ENCODE measurements at places on chromosomes 7 and 10.

DNA sequence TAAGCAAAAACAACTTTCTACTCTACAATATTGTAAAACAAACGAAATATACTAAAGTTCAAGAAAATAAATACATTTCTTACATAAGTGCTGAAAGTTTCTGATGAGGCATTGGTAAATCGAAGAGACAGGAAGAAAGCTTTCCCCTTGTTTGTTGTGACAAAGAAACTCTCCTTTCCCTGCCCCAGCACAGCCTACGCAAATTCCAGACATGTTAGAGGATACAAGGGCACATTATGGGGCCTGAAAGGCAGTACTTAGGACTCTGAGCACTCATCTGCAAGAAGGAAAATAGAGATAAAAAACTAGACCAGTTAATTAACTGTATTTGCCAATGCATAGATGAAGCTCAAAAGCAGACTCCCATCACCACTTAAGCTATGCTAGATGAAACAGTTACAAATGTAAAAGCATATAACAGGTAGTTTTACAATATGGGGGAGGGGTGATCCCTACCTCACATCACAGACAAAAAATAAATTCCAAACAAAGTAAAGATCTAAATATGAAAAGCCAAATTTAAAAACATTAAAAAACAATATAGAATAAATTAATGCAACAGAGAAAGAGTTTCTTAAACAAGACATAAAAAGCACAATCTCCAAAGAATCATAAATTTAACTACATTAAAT is 21.8 kb downstream of the ARHGAP19 start:
- no peak for DNase-seq

DNA sequence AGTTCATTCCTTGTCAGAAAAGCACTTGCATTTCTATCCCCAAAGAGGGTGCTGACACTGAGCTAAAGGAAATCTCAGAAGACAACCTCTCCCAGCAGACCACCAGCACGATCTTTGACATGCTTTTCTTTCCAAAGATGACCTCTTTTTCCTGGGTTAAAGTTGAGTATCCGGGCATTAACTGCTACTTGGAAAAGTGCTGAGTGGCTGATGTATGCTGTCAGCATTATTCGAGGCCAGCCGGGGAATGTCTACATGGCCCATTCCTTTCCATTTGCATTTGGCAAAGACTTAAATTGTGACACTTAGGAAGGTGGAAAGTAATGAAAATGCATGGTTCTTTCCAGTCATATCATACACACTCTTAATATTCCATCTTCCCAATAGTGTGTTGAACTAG is 90.6 kb upstream of the SKAP2 start:
- DNase-seq, result no peak

GRCh38 chr10:130615457-130615856 is 479.3 kb downstream of the GLRX3 start:
- no peak for DNase-seq

- no peak for DNase-seq
Observed at GRCh38 chr10:5199398-5199797, 2.8 kb downstream of the AKR1C4 start.

- DNase-seq, result no peak
Observed at GRCh38 chr10:70899096-70899495, 10.7 kb upstream of the PCBD1 start.
